ENCODE measurements at places on chromosomes 7 and 10.

GRCh38 chr7:138387755-138388475, 72.1 kb upstream of the TRIM24 start:
- DNase-seq: no peak

GRCh38 chr7:130114374-130114773, 44.0 kb downstream of the KLHDC10 start:
- DNase-seq: no peak

- DNase-seq: no peak
These were observed 49.8 kb downstream of the EPDR1 start for GRCh38 chr7:37970211-37970610.

DNA sequence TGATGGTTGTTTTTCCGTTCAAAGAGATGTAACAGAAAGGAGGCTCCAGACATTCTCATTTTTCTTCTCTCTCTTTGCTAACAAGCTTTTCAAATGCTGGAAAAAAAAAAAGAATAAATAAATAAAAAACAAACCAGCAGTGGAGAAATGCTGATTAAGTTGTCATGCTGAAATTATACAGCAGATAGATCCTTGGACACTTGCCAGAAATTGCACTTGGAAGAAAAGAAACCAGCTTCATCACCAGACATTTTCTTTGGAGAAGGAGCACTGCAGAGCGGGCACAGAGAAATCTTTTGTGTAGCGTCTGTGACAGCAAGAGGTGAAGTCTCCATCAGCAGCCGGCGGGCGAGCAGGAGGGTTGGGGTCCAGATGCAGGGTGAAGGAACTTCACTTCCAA, 55.8 kb downstream of the CLRN3 start:
- DNase-seq: no peak

GRCh38 chr7:14018751-14019150, 29.3 kb upstream of the ETV1 start:
- DNase-seq: no peak

DNA sequence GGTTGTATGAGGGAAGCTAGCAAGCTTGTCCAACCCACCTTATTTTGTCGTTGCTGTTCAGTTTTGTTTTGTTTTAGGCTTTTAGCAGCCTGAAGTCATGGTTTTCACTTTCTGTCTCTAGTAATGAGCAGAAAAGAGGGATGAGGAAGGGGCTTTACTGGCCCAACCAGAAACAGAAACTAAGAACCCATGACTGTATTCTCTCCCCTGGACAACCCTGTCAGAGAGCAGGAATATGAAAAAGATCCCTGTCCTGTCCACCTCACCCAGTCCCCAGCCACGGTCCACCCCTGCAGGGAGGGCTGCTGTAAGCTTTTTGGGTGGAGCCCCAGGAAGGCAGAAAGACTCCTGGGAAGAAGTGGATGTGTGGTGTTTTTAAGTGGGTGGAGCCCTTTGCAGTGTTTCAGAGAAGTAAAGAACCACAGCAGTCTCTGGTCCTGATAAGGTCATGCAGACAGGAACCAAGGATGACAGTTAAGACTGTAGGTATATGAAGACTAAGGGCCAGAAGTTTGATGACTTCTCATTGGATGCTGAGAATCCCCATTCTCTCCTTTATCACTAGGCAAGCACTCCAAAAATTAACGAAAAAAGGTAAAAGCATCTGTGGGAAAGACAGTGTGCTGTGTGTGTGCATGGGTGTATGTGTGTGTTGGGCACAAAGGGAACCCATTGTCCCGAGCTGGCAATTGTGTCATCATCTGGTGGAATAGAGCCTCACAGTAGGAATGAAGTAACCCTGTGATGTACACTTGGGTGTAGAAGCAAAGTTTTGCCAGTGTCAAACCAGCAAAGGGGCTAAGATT, 13.8 kb downstream of the MRPL32 start:
- DNase-seq: no peak

DNA sequence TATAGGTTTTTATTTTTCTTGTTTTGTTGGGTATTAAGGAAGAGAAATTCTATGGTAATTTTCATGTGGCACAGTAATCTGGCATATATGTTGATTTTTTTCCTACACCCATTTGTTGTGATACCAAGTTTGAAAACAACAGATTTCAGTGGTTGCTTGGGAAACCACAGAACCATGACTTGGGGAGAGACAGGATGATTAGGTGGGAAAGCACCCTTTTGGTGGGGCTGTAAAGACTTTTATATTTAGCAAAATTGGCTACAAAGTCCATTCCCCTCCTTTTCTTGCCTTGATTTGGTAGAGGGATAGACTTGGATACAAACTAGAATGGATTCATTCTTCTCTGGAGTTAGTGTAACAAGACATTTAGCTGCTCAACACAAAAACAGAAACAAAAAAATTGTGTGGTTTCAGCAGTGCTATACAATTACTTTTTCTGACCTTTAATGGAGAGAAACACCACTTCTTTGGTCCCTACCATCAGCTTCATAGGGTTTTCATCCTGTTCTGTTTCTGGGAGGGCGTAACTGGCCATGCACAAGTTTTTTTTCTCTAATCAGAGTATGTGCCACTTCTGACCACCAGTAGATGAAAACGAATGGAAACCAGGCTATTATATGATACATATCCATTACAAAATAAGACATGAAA, 52.7 kb downstream of the FIGNL1 start:
- no peak for DNase-seq

- DNase-seq: no peak
These were observed 205.9 kb upstream of the SVIL start for GRCh38 chr10:29840516-29841276.

DNA sequence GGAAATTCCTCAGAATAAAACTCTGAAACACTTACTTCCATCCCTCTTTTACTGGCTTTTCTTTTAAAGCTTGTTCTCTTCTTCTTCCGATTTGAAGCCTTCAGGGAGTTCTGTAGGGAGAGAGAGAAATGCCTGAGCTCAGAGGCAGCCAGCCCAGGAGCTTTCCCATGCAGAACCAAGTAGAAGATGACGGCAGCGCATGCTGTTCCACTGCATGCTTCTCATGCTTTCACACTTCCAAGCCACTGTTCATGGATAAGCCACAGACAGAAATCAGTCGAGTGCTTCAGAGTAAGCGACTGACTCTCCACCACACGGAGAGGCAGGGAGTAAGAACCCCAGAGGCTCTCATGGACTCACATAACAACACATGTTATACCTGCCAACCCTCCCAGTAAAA, 237.3 kb downstream of the DGKI start:
- no peak for DNase-seq

DNA sequence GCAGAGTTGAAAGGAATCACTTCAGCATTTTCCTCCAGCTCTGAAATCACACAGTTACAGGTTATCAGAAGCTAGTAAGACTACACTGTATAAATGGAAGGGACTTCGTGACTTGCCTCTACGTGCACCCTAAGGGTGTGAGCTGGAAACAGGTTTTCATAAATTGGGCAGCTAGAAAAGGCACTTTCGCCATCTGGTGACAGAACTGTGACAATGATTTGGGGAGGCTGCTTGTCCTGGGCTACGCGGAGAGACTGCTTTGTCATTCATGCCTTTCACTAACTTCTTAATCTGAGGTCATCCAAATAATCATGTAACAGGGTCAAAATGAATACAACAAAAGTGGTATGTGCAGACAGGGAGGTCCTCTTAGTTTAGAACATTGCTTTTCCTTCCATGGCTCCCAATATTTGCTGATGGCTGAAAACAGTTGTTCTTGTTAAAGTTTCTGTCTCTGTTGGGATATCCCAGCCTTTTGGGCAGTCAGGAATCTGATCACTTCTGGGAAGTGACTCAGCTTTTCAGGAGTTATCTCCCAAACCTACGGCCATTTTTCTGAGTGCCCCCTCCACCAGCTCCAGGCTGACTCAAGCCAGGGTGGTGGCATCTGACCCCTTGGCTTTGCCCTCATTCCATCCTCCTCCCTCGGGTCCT, 17.8 kb downstream of the VWC2 start:
- peak; percentile 64 for DNase-seq

DNA sequence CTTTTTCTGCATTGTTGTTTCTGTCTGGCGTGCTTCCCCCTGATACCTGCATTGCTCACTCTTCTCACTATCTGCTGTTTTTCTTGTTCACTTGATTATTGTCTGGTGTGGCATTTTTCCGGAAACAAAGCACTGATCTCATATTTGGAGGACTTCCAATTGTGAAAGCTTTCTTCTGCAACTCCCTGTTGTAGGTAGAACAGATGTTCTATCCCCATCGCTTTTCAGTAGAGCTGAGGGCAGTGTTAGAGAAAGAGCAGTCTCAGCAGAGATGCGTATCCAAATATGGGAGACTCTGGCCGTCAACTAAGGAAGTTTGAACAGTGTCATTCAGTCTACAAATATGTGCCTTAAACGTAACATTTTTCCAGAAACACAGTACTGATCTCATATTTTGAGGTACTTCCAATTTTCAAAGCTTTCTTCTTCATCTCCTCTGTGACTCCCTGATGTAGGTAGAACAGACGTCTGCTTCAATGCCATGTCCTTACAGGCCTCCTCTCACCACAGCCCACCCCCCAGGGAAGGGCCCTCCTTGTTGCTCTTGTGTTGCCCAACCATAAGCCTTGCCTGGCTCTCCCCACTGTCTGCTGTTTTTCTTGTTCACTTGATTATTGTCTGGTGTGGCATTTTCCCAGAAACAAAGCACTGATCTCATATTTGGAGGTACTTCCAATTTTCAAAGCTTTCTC, 27.1 kb upstream of the GJD4 start:
- DNase-seq: no peak

- DNase-seq: no peak
These were observed 28.2 kb upstream of the ZPBP start for GRCh38 chr7:50121286-50121685.

- no peak for DNase-seq
These were observed 262.2 kb downstream of the GLRX3 start for GRCh38 chr10:130398090-130398994.

- no peak for DNase-seq
These were observed 50.0 kb upstream of the KMT2C start for GRCh38 chr7:152485826-152486225.
